Stimulated activated CD8-positive, alpha-beta memory T cell treated with anti-CD3 and anti-CD28 coated beads, Interleukin-2, amount 100 ng/mL, for 1 hour (primary cell): ENCODE measurements at places on chromosomes 11 and 22.

GRCh38 chr11:89433278-89433677, 57.9 kb downstream of the NOX4 start:
- DNase-seq = no peak

- DNase-seq = no peak
These were observed 5.2 kb downstream of the PCSK7 start for GRCh38 chr11:117226388-117227385.

- DNase-seq = no peak
These were observed 415.9 kb downstream of the TMEM135 start for GRCh38 chr11:87453531-87454089.

DNA sequence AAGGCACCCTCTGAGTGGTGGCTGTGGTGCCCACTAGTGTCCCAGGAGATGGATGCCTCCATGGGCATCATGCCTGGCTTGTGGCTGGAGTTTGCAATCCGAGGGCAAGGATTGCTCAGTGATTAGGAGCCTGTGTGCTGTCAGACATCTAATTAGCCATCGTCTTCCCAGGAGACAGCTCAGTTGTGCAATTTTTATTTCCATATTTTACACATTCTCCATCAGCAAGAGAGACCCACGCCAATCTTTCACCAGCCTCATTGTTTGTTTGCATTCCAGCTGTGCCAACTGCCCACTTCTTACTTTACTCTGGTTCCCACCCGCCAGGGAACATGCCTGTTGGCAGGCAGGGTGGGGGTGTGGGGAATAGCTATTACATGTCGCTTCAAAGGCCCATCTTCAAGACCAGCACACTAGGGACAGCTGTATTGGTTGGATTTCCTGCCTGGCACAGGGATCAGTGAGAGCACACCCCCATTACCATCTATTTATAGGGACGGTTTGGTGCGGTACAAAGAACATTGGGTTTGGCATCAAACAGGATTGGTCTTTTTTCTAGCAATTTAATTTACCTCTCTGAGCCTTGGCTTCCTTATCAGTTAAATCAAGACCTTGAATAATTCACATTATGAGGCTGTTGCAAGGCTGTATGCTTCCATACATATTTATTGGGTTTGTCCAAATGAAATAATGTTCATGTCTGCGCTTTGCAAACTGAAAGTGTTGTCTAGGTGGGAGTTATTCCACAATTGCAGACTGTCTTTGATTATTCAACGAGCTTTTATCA, 80.7 kb upstream of the NAV2 start:
- no peak for DNase-seq

DNA sequence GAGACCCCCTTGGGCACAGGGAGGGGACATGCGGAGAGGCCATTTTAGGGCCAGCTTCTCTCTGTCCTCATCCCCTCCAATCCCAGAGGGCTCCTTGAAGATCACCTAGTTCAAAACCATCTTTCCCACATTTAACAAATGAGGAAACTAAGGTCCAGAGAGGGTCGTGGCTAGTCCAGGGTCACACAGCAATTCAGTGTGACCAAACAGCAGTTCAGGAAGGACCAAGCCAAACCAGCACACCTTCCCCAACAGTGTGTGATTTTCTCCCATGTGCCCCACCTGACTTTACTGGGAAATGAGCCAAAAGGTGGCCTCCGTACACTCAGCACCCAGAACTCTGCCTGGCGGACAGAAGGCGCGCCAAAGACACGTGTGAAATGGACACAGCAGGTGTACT, 51.3 kb downstream of the CACNA1I start:
- DNase-seq = no peak

- no peak for DNase-seq
These were observed 60.2 kb downstream of the MICAL3 start for GRCh38 chr22:17964156-17964555.

DNA sequence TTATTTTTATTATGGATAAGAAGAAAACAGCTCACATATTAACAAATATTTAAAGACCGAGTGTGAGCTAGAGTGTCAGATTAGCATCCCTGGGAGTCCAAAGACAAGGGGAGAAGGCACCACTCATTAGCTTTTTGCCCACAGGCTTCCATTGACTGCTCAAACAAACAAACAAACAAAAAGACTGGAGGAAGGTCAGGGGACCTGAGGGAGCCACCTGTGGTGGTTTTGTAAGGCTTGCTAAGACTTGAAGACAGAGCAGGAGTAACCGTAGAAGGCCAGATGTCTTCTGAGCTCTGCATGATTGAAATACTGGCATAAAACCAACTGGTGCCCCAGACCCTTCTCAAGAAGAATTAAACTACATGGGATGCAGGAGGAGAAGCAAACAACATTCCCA, 395.2 kb upstream of the CNTN5 start:
- DNase-seq = no peak

DNA sequence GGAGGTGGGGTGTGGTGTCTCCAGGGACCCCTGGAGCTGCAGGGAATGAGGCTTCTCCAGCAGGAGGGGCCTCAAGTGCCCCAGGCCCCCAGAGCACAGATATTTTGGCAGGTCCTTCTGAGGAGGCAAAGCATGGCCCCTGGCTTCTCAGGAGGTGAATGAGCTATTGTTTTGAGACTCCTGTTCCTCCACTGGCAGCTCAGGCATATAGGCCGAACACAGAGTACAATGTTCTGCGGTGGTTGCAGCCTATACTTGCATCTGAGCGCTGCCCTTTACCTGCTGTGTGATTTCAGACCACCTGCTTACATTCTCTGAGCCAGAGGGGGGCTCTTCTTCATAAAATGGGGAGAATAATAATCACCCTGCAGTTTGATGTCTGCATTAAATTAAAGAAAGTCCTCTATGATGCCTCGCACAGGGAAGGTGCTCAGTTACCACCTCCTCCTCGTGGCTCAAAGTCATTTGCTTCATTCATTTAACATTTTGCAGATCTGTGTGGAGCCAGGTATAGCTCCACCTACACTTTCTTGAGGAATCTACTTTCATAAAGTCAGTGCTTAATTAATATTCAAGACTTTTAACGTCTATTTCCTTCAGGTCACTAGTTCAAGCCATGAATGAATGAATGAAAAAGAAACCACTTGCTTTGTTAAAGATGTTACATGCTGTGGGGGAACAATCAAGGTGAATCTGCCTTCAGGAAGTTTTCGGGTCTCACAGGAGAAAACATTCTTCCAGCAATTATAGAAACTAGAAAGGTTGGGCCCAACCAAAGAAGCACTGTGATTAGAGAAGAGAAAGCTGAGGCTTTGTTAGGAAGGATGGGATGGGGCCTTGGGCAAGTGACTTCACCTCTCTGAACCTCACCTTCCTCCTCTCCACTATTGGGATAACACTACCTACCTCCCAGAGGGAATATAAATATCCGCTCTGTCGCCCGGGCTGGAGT, 68.4 kb downstream of the ADAMTS15 start:
- DNase-seq = no peak

GRCh38 chr11:122754553-122755322, 83.6 kb upstream of the CRTAM start:
- DNase-seq = peak; percentile 13

DNA sequence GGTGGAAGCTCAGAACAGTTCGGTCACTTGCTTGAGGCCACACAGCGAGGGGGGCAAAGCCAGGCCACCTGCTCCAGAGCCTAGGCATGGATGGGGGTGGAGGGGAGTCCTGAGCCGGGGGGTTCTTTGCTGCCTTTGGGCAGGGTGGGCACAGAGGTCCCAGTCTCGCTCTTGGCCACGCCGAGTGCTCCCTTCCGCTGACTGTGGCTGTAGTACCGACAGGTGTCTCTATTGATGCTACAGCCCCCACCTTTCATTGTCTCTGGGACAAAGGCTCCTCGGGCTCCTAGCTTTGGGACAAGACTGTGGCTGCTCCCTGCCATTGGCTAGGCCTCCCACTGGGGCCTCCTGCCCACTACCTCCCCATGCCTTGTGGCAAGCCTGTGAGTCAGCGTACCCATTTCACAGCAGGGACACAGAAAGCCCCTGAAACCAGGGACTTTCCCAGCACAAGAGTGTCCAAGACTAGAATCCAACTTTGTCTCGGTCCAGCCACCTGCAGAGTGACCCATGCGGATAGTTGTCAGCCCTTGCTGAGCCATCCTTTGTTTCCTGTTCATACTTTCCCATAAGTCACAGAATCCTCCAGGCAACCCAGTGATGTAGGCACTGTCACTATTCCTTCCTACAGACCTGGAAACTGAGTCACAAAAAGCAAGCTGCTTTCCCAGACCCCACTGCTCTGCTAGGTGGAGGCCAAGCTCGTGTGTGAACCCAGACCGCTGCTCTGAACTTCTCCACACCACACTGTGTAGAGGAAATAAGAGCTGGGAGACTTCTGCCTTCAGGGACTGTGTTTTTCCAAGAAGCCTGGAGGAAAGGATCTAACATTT, 17.2 kb downstream of the MYEOV start:
- no peak for DNase-seq

DNA sequence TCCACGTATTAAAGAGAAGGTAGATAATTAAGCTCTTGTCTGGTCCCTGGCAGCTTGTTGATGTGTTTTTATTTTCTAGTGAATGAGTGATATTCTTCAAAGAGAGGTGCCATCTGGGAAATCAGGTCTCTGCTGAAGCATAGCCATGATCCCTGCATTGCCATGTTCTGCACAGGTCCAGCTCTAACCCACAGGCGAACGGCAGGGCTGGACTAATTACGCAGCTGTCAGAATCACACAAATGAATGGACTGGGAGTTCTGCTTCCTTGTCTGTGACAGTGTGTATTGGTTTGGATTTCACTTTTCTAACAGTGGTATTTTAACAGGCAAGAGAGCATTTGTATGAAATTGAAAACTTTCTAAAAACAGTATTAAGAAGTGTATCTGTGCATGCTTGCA, 235.6 kb downstream of the FAT3 start:
- DNase-seq = no peak

DNA sequence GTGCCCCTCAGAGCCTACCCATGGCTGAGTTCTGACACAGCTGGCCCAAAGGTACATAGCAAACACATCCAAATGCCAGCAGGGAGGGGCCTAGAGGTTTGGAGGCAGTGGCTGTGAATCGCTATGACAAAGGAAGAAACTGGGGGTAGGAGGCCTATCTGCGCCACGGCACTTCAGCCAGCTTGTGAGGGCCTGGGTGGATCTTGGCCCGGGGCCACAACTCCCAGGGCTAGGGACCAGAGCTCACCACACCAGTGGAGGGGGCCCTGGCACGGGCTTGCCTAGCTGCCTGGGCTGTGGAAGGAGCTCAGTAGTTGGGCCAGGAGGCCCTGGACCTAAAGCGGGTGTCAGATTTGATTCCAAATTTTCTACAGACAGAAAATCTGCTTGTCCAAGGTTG, 9.4 kb upstream of the NAP1L4 start:
- DNase-seq = no peak

GRCh38 chr22:42720263-42721044, at the start of gene A4GALT:
A4GALT (minus strand) TSS chr22:42720870; CDS start chr22:42693951, 26,919 bp downstream.
- DNase-seq = no peak

- no peak for DNase-seq
These were observed 124.2 kb upstream of the PITPNB start for GRCh38 chr22:28043266-28043665.

- DNase-seq = no peak
These were observed 27.3 kb downstream of the OR10D3 start for GRCh38 chr11:124210421-124210820.

DNA sequence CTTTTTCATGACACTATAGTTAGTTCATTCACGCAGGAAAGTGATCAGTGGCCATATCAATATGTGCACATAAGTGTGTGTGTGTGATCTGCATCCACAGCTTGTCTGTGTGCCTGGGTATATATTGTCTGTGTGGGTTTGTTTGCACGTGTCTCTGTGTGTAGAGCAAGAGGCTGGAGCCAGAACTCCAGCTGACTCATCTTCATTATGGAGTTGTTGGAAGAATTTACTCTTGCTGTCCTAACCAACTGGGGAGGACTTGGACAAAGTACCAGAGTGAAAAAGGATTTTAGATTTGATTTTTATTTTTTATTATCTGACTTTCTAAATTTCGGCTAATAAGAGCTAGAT, 63.9 kb downstream of the TP53I11 start:
- DNase-seq = no peak

DNA sequence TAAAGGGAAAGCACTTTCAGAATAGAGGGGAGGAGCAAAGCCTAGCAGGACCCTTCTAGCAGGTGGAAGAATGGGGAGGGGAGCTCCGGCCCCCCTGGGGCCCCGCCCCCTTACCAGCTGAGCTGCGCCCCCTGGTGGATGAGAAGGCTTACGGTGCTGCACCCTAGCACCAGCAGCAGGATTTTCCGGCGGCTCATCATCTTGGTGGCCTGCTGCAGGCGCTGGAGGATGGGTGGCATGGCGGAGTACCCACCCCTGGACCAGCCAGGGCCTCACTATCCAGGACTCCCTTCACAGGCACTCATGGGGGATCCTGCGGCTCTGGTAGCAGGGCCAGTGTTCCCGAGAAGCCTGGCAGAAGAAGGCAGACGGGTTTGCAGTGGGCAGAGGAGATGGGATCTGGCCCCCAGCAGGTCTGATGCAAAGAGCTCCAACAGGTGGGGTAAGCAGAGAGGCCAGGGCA, 3.8 kb downstream of the GAL3ST3 start:
- peak; percentile 63 for DNase-seq

DNA sequence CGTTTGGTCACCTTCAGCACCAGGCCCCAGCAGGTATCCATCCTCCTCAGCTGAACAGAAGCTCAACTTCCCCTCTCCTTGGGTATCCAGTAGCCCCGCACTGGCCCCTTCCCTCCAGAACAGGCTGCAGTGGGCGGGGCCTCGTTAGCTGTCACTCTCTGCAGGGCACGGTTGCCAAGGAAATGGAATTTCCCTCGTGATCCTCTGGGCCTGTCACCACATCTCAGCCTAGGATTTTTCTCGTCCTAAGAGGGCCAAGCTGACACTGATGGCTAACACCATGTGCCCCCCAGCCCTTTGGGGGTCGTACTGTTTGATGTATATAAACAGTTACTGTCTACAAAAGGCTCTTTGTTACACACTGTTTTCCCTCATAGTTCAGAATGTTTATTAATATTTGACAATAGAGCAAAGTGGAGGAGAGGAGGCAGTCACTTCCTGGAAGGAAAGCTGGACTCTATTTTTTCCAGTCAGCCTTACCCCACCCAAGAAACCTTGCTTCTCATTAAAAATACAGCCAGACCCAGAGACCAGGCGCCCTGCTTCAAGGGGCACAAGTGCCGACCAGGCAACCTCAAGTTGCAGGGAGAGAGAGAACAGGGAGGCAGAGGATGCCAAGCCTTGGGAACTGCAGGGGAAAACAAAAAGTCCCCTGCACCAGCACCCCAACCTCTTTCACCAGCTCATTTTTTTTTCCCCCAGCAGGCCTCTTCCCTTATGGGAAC, 44.5 kb downstream of the FEZ1 start:
- no peak for DNase-seq
